Smooth muscle cell of the pulmonary artery (primary cell): ENCODE measurements at places on chromosomes 6 and 20. TPM values are rescaled to one million over a fixed set of nuclear protein-coding genes. Genes with fewer than 3 reads are reported as not detected.

The GNAS-AS1 gene
- total RNA-seq: 0.72 and 1.2 TPM in 2 replicates

The BMP7 gene
- total RNA-seq: not detected in 2 replicates

The VNN1 gene
- 0.20 TPM in 1 of 2 replicates, not detected in the other for total RNA-seq

The SLPI gene
- 0.52 and 0.69 TPM in 2 replicates for total RNA-seq

The HSPA1L gene
- 1.9 and 2.2 TPM in 2 replicates for total RNA-seq

The COX4I2 gene
- 0.13 TPM in 1 of 2 replicates, not detected in the other for total RNA-seq

The ADTRP gene
- 2.0 and 9.0 TPM in 2 replicates for total RNA-seq

The ACTL10 gene
- total RNA-seq: 2.3 and 3.5 TPM in 2 replicates

The FILIP1 gene
- 0.33 and 0.91 TPM in 2 replicates for total RNA-seq
